Frontal cortex (tissue), 4 donors: ENCODE measurements at places on chromosomes 13 and 19. TPM values are rescaled to one million over a fixed set of nuclear protein-coding genes. Genes with fewer than 3 reads are reported as not detected.

The IGSF23 gene
- total RNA-seq = not detected

- no peak for DNase-seq
Observed at GRCh38 chr13:50382511-50382910, 367.3 kb downstream of the KCNRG start.

DNA sequence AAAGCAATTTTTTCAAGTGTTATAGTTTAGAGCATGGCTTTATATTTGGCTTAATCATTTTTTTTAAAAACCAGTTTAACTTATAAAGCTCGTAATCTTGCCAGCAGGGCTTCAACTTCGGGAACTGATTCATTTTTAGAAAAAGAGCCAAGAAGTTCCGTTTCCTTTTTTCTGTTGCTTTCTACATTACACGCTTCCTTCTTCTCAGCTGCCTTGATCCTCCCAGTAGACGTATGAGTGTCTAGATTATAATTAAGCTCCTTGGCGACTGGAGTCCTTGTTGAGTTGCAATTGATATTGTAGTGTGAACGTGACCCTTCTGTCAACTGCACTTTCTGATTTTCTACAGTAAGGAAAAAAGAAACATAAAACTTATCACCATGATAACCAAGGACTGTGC is 497.2 kb downstream of the DIAPH3 start:
- no peak for DNase-seq

GRCh38 chr13:30125422-30126073 is 181.8 kb downstream of the KATNAL1 start:
- no peak for DNase-seq

- no peak for DNase-seq
Observed at GRCh38 chr19:8046569-8047165, 5.9 kb upstream of the CCL25 start.

The MAST3 gene
- total RNA-seq = 4.5 TPM
